ENCODE measurements at places on chromosomes 16 and 17.

- peak; percentile 9 for DNase-seq
Observed at GRCh38 chr17:9875441-9875840, 29.6 kb downstream of the RCVRN start.

GRCh38 chr17:80970044-80970761 lies 21.4 kb upstream of the CHMP6 start:
- DNase-seq: no peak

GRCh38 chr16:23379707-23380106 lies 73.3 kb downstream of the COG7 start:
- DNase-seq: no peak

GRCh38 chr17:64950871-64951270 lies 31.6 kb upstream of the LRRC37A3 start:
- no peak for DNase-seq

DNA sequence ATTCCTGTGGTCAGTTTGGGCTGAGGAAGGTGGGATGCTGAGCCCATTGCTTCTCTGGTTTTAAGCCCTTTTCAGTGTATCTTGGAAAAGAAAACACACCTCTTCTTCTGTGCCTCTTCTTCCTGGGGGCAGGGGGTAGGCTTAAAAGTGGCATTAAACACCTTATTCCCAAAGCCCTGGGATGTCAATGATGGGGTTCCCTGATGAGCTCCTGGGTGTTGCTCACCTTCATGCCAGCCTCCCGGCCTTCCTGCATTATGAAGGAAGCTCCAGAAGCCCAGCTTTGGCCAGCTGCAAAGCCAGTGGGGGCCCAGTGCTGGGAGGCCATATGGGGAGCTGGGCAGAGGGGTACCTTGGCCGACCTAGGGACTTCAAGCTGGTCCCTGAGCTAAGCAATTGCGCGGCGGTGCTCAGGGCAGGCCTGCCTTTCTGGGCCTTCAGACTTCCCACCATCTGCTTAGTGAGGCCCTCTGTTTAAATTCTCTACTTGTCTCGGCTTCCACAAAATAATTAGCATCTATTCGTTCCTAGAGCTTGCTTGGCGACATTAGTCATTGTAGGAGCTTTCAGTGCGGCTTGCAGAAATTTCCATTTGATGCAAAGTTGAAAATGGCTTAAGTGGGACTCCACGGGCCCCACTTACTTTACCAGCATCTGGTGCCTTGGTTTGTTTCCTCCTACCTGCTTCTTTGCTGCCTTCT lies 121.7 kb upstream of the NLRP1 start:
- DNase-seq: no peak

DNA sequence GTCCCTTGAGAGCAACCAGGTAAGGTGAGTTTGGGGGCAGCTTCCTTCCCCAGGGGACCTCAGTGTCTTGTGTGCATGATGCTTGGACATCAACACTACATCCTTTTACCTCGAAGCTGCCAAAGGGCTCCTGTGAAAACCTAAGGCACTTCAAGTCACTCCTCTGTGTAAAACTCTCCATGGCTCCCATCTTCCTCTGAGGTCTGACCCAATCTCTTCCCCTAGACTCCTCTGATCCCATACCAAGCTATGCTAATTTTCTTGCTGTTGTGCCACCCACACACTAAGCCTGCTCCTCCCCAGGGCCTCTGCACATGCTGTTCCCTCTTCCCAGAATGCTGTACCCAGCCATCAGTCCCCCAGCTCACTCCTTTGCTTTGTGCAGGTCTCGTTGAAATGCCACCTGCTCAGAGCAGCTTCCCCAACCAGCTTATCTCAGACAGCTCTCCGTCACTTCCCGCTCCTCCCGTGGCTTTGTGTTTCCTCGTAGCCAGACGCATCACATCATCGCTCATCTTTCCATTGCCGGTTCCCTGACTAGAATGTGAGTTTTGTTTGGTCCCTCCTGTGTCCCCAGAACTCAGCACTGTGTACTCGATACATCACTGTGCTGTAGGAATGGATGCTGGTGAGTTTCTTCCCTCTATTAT lies 78.4 kb downstream of the CNGB1 start:
- no peak for DNase-seq

- DNase-seq: peak; percentile 87
Observed at GRCh38 chr16:69330286-69331109, at the start of gene PDF. Gene PDF, minus strand, starts transcription at chr16:69330588. Its CDS starts 18 bp downstream, at chr16:69330570.

DNA sequence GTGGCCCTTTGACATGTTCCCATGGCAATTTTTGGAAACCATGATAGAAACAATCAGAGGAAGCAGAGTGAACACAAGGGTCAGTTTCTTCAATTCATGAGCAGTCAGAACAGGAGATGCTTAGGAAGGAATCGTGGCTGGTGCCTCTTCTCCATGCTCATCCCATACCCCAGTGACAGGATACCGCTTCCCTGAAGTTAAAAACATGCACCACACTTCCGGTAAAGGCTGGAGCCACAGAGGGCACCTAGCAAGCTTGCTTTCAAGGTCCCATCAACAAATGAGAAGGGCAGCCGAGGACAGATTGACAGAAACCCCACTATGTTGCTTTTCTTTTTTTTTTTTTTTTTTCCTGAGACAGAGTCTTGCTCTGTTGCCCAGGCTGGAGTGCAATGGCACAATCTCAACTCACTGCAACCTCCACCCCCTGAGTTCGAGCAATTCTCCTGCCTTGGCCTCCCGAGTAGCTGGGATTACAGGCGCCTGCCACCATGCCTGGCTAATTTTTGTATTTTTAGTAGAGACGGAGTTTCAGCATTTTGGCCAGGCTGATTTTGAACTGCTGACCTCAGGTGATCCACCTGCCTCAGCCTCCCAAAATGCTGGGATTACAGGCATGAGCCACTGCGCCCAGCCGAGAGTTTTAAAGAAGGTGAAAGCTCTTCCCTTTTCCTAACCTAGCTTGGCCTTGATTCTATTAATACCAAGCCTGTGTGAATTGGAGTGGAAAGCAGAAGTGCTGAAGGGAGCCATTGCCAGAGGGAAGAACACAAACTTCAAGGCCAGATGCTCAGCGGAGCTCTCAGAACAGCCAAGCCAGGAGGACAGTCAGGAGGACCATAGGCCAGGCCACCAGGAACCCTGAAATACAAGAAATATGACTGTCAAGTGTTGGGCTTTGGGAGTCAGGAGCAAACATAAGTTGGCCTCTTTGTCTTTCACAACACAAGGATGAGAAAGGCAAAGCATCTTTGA lies 16.6 kb downstream of the GP2 start:
- DNase-seq: no peak

- no peak for DNase-seq
Observed at GRCh38 chr16:2798723-2799204, 494 bp downstream of the PRSS41 start.

DNA sequence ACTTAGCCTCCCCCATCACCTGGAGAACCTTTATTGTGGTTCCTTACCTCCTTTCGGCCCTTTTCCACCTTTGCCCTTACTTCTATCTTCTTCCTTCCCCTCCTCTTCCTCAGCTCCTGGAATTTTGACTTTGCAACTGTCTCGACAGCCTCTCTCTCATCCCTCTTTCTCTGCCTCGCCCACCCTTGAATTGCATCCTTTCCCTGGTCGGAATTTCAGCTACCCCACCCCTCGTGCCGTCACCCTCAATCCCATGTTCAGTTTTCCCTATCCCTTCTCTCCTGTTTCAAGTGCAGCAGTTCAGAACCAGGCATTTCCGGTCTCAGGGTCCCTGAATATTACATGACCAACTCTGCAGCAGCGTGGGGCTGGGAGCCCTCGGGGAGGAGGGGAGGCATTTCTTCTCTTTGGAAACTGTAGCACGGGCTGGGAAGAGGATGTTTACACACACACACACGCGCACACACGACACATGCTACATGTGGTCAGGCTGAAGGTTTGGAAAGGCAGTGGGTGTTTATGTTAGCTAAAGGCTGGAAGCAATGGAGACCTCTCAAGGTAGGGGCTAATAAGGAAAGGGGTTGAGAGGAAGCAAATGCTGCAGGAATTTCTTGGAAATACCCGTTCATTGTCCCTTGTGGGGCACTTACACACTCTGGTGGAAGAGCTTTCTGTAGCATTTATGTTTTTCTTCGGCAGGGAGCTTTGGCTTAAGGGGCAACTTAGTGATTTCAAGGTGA lies 971 bp downstream of the MINK1 start:
- DNase-seq: no peak

DNA sequence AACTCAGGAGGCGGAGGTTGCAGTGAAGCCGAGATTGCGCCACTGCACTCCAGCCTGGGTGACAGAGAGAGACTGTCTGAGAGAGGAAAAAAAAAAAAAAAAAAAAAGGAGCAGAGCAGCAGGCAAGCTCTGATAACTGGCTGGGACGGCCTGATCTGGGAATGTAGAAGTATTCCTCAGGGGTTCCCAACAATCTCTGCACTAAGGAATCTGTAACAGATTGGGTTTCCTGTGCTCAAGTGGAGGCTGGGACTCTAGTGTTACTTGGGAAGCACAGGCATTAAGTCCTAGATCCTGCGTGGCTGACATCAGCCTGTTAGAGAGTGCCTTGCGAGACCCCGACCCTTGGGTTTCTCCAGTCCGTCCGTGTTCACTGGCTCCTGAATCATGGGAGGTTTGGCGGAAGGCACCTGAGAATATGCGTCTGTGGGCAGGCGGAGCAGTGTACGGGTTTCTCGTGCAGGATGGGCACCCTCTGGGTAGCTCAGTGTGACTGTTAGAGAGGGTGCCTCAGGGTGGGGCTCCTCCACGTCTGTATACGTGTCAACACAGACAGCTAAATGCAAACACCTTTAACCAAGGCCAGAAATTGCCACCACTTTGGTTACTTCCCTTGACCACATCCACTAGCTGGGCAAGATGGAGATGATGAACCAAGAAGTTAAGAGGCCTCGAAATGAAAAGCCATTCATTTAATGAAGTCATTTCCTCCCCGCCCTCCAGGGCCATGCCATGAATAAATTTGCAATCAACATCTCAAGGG lies 174.9 kb upstream of the RPL38 start:
- DNase-seq: no peak

GRCh38 chr17:8847891-8848290 lies 19.6 kb downstream of the PIK3R6 start:
- no peak for DNase-seq

- no peak for DNase-seq
Observed at GRCh38 chr17:28907709-28908475, 5.0 kb upstream of the DHRS13 start.

DNA sequence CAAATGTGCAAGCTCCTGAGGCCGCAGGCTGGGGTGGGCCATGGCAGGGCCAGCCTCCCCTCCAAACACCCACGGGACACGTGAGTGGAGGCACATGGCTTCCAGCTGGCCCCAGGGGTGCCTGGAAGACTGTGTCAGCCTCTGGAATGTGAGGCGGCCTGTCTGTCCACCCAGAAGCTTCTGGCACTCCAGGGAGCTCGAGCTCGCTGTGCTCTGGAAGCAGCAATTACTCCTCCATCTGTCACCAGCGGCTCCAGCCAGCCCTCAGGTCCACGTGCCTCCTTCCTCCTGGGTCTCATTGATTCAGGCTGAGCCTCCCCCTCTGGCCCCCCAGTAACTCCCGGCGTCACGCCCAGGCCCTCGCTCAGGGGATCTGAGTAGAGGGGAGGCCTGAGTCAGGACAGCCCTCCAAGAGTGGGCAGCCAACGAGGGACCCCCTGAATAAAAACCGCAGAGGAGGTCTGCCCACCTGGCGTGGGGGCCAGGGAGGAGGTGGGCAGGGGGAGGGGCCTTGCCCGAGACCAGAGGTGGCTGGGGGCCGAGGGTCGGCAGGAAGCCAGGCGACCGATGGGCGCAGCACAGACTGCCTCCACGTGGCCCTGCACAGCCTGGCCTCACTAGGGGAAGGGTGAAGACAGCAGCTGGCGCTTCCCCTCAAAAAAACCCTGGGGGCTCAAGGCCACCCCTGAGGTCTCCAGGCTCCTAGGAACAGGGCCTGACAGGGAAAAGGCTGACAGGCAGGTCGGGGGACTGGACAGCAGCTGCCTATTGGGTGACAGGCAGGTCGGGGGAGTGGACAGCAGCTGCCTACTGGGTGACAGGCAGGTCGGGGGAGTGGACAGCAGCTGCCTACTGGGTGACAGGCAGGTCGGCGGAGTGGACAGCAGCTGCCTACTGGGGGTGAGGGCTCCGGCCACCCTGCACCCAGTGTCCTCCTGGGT lies 11.9 kb downstream of the PIEZO1 start:
- DNase-seq: peak; percentile 55

All from fibroblast of the conjunctiva (primary cell).